Endothelial cell of coronary artery (primary cell): ENCODE measurements at places on chromosomes 4 and X. TPM values are rescaled to one million over a fixed set of nuclear protein-coding genes. Genes with fewer than 3 reads are reported as not detected.

Gene PPA2
- 52.2 and 56.4 TPM in 2 replicates for total RNA-seq

Gene GRPR
- total RNA-seq: 0.09 TPM in 1 of 2 replicates, not detected in the other

Gene NLGN4X
- not detected in 2 replicates for total RNA-seq

Gene OPHN1
- 6.7 and 8.9 TPM in 2 replicates for total RNA-seq

Gene HSFX3
- total RNA-seq: not detected in 2 replicates

Gene CCNQ
- total RNA-seq: 36.4 and 40.9 TPM in 2 replicates

Gene ARL13A
- total RNA-seq: not detected in 2 replicates

Gene PAGE2B
- total RNA-seq: not detected in 2 replicates

Gene NAT8L
- total RNA-seq: 0.09 and 0.38 TPM in 2 replicates

Gene NSUN7
- under 0.01 TPM in 1 of 2 replicates, not detected in the other for total RNA-seq

Gene CENPVL1
- not detected in 2 replicates for total RNA-seq

Gene MAD2L1
- total RNA-seq: 11.5 and 25.0 TPM in 2 replicates

Gene RTL9
- not detected in 2 replicates for total RNA-seq

Gene USP51
- total RNA-seq: 0.75 and 0.90 TPM in 2 replicates

Gene DMP1
- not detected in 2 replicates for total RNA-seq

Gene SOD3
- 0.19 TPM in 1 of 2 replicates, not detected in the other for total RNA-seq

Gene TMPRSS11A
- not detected in 2 replicates for total RNA-seq

Gene THAP9
- 4.1 and 5.0 TPM in 2 replicates for total RNA-seq

Gene HTR2C
- not detected in 2 replicates for total RNA-seq

Gene UGT2B10
- not detected in 2 replicates for total RNA-seq

Gene WNK3
- total RNA-seq: 0.45 and 0.66 TPM in 2 replicates
